ENCODE measurements at places on chromosomes 11 and 22.

GRCh38 chr11:115996125-115996807 is 492.1 kb upstream of the CADM1 start:
- DNase-seq: no peak

DNA sequence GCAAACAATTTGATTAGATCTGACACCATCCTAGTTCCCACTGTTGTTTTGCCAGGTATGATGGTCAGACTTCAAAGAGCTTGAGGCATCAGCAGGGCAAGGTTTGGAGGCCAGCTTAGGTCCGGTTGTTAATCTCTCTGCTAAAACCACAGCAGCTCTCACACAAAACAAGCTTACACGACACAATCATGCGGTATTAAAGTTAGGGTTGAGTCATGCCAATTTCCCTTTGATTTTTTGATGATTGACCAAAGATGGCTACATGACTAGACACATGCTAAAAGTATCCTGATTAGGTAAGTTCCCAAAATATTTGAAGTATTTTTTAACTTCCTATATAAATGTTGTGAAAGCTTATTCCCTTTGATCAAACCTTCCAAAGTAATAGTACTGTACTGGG is 145.9 kb downstream of the ELP4 start:
- DNase-seq: no peak

- no peak for DNase-seq
These were observed 65.6 kb downstream of the LDLRAD3 start for GRCh38 chr11:36009473-36009872.

DNA sequence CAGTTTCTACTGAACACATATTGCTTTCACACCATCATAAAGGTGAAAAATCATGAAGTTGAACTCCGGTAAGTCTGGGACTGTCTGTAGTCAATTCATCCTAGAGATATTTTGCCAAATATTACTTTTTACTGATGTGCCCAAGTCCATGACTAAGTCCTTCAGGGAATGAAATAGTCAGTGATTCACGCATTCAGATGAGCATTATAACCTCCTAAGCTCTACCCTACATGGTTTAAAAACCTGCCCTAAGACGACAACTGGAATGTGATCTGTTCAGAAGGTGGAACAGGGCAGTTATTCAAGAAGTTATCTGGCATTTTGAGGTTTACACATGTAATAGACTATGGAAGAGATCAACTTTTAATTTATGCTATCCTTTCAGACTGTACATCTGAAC is 125.6 kb downstream of the TRPC6 start:
- no peak for DNase-seq

DNA sequence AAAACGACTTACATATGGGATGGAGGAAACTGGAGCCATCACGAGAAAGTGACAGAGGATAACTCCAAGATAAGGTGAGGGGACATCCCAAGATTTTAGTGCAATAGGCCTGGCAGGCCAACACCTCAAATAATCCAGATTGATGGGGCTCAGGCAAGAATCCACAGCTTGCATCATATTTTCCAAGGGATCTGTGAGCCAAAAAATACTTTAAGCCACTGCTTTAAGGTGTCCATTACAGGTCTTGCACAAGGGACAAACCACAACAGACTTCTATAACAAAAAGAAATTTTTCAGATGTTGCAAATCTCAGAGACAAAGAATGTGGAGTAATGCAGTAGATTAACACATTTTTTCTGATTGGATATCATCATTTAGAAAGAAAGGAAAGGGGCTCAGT is 45.6 kb downstream of the DENND5A start:
- no peak for DNase-seq

GRCh38 chr22:17460895-17461294 is 91.6 kb downstream of the CECR2 start:
- no peak for DNase-seq

Measured in NCI-H2081 treated with DMSO at 0.1 percent for 48 hours (cell line).